H54 (cell line): ENCODE measurements at places on chromosomes 1 and 21.

- DNase-seq, result no peak
Observed at GRCh38 chr1:46596846-46597245, 7.2 kb downstream of the MKNK1 start.

DNA sequence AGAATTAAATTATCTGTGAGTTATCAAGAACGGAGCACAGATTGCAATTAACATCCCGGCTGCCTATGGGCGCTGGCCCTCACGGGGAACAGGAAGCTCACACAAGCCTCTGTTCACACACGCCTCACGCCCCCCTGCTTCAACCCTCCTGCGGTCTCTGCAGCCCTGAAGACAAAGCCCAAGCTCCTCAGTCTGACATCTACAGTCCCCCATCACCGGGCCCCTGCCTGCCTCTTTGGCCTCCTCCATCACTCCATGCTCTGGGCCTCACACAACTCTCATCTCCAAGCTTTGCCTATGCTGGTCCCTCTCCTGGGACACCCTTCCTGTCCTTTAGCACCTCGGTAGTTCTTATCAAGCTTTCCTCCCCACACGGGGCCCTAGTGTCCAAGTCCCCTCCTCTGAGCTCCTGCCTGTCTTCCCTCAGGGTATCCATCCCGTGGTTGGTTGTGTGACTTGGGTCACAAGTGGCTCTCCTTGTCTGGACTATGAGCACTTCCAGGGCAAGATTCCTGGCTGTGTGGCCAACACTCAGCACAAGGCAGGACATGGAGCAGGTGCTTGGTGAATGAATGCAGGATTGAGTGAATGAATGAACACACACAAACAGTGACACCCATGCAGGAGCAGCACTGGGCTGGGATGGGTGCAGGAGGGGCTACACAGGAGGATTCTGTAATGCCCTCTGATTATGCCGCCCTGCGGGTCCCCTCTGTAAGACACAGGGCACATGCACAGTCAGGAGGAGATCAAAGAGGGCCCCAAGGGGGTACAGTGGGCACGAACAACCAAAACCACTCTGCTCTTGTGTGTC, 116.1 kb downstream of the DMRTB1 start:
- DNase-seq, result no peak

GRCh38 chr1:17819129-17819802, 64.1 kb downstream of the ACTL8 start:
- DNase-seq, result no peak

DNA sequence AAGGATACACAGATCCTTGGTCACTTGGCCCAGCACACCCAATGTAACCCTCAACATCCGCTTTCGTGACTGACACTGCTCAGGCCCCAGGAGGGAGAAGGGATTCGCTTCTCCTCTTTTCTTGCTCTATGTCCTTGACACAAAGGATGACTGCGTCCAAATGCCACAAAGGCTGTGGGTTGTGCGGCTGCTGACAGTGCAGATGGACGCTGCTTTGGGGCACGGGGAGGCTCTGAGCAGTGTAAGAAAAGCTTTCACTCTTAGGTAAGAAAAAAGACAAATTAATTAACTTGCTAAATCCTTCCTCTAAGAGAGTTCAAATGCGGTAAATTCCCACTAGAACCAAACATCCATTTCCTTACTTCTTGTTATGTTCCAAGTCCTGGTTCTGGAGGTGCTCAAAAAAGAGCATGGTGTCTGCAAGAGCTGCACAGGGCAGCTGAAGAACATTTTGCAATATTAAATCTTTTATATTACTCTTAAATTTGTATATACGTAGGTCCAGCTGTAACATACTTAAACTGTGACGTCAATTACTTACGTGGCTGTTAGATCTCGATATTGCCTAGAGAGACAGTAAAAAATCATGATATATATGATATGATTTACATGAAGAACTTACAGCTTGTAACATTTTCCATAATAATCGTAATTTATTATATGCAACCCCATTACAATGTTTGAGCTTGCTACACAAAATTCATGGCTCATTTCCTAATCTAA, 19.4 kb upstream of the EPHB2 start:
- DNase-seq, result no peak

GRCh38 chr21:37450445-37450941, 83.9 kb downstream of the DYRK1A start:
- DNase-seq, result no peak

GRCh38 chr21:45080639-45081414, 6.4 kb downstream of the ADARB1 start:
- DNase-seq, result peak; percentile 76

GRCh38 chr21:35113064-35113463, 64.0 kb upstream of the RUNX1 start:
- no peak for DNase-seq
